ENCODE measurements at places on chromosomes 4 and X.

DNA sequence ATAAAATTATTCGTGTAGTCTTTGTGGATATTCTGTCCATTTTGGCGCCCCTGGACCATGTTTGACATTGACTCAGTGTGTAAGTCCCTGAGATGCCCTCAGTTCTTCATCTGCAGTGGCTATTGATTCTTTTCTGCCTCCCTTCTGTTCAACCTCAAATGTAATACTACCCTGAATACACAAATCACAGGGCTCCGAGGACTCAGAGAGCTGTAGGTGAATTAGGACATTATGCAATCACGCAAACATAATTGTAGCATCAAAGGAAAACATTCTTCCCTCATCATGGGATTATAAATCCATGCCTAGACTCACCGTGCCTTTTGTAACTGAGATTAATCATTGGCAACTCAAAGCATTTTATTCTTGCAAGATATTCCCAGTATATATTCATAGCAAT lies 161.4 kb upstream of the PACRGL start:
- DNase-seq, result no peak

DNA sequence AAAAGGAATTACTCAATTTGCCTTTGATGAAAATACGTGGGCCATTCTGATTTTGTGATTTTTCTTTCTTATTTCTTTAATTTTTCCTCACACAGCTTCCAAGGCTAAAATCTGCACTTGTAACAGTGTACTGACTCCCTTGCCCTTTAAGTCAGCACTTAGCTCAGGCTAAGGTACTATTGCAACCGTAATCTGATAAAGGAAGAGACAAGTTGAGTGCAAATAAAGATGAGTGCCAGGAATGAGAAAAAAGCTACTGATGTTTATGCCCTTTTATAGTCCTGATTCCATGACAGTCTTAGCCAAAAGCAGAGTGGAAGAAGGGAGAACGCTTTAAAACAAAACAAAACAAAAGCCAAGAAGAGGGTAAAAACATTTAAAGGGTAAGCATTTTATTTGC lies 6.0 kb downstream of the DMD start:
- no peak for DNase-seq

- no peak for DNase-seq
Observed at GRCh38 chrX:35826503-35826902, 28.4 kb downstream of the MAGEB16 start.

GRCh38 chrX:10206317-10206716 lies 49.5 kb downstream of the CLCN4 start:
- no peak for DNase-seq

- DNase-seq, result no peak
Observed at GRCh38 chrX:39017716-39018115, 216.5 kb downstream of the MID1IP1 start.

DNA sequence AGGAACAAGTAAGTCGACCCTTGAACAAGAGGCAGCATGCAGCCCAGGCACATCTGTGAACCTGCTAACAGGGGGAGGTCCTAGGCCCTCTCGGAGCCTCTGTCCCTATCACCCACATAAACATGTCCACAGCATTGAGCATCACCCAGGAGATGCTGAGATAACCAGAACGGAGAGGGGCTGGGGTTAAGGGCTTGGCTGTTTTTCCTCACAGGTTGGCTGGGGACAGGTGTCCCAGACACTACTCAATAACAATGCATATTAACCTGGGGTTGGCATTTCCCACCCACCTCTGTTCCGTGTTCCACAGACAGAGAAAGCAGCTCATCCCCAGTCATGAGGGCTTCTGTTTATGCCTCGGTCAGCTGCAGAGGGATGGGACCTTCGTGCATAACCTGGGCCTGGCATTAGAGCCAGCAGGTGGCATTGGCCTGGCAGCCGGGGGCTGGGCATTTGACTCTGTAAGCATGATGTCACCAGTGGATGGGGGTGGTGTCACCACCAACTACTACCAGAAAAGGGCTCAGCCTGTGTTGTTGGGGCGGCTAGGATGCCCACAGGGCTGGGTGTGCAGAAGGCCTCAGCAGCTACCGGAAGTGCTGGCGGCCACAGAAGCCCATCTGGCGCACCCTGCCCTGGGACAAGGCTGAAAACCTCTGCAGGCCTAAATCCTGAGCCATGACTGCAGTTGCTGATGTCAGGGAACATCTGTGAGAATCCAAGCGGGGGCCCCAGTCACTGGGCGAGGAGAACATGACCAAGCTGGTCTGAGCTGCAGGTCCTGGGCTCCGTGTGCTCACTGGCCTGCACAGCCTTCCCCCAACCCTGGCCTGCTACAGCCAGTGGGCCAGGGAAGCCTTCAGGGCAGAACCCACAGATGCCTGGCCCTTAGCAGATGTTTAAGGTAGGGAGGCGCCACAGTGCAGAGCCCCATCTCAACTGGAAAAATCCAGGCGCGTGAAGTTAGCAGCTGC lies 351.4 kb downstream of the NR3C2 start:
- no peak for DNase-seq

GRCh38 chr4:115671581-115671980 lies 558.2 kb upstream of the NDST4 start:
- DNase-seq, result no peak

DNA sequence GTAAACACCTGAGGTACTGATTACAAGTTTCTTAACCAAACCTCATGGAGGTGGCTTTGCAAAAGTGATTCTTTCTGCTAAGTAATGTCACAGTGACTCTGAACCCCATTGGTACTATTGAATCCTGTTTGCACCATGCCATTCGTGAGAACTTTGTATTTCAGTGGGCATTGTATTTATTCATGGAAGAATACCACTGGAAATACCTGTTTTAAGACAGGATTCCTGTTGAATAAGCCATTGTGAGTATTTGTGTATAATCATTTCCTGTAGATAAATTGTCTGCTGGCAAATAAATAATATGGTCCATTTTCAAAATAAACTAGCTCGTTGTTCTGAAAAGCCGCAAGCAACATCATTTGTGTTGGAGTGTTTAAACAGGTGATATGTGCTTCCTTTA lies 136.4 kb upstream of the GUCY1A1 start:
- DNase-seq, result no peak

- DNase-seq, result no peak
Observed at GRCh38 chr4:88745175-88745574, 47.5 kb upstream of the NAP1L5 start.

DNA sequence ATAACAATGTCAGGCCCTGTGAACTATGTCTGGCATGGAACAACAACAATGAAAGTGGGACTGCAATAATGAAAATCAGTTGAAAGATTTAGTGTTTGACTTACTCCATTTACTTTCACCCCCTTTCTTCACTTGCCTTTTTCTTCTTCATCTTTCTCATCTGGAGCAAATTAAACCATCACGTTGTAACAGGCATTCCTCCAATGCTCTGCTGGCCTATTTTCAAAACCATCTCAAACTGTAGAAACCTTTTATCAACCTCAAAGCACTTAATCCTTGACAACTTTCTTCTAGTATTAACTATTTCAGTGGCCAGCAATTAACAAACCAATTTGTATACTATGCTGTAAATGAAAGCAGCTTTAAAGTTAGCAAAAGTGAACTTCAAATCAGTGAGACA lies 8.3 kb downstream of the KLHL13 start:
- DNase-seq, result no peak

- no peak for DNase-seq
Observed at GRCh38 chr4:181670506-181670905, 572.7 kb upstream of the TENM3 start.

- DNase-seq, result no peak
Observed at GRCh38 chr4:39305912-39306677, 60.1 kb downstream of the RFC1 start.

GRCh38 chr4:34850421-34850820 lies 1393.9 kb downstream of the ARAP2 start:
- no peak for DNase-seq

DNA sequence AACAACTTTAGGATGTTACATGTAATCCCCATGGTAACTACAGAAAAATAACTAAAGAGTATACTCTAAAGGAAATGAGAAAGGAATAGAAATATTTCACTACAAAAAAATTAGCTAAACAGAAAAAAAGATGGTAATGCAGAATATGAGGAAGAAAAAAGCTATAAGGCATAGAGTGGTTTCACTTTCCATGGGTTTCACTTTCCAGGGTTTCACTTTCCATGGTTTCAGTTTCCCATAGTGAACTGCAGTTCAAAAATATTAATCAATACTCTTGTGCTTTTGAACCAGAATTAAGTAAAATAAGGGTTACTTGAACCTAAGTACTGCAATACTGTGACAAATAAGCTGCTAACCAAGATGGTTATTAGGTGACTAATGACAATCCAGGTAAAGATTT lies 42.0 kb downstream of the NPFFR2 start:
- DNase-seq, result no peak

DNA sequence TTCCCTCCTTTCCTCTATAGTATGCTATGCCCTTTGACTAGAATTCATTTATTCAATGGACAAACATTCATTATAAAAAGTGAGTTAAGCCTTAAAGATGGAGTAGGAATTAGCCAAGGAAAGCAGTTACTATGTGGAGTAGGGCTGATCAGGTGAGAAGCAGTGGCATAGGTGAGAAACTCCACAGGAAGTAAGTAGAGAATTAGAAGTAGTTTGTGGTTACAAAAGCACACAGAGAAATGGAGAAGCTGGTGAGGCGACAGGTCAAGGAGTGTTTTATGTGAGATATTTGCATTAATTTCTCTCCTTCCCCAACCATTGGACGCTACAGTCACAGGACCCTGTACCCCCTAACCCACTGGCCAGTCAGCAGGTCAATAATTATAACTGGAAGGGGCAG lies 30.6 kb downstream of the SETD7 start:
- no peak for DNase-seq

DNA sequence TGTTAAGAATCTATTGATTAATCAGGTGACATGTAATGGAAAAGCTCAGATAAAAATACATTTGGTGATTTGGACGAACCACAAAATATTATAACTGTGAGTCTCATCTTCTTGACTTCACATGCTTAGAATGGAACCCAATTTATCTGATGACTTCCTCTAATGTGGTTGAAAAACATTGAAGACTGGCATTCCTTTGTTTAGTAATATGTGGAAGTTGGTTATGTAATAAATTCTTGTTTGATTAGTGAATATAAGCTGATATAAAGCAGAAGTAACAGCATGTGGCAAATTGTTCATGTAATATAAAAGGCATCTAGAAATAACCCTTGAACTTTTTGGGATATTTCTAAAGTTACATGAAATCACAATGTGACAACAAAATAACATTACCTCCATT lies 9.7 kb downstream of the GIMD1 start:
- peak; percentile 41 for DNase-seq

DNA sequence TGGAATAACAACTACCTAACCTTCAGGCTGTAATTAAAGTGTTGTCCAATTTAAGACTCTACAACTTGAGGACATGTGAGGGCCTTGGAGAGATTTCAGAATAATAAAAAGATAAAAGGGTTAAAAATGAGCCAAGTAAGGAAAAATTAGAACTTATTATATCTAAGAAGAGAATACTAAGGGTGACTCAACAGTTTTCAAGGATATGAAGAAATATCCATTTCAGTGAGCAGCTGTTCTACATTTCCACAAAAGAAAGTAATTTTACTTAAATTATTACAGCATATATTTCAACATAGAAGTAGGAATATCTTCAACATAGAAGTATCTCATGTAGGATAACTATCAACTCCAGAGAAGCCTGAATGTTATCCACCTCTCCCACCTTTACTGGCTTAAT lies 11.3 kb downstream of the SNX12 start:
- no peak for DNase-seq

- no peak for DNase-seq
Observed at GRCh38 chr4:120926358-120927025, 4.0 kb upstream of the PRDM5 start.

DNA sequence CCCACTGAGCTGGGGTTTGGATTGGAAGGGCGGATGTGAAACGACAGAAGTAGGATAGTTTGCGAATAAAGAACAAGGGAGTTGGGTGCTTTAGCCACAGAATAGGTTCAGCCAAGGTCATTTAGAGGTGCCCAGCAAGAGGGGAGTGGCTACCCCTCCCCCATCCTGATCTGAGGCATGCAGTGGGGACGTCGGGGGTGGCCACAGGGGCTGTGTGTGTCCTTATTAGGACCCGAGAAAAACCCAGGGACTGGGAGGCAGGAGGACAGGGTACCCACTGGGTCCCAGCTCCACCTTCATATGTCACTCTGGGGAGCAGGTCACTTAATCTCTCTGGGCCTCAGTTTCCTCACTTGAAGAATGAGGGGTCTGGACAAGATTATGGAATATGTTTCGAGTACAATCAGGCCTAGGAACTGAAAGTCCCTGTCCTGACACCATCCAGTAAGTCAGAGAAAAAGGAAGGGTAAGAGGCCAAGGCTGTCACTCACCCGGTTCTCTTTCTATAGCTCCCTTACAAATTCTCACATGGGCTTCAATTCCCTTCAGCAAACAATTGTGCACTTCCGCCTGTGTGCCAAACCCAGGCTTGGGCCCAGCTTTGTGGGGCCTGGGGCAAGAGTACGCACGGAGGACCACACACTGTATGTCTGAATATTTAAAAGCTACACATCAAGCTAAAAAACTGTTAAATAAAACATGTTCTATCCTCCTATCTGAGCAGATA lies 4.2 kb upstream of the NYX start:
- DNase-seq, result no peak

GRCh38 chr4:68466751-68467150 lies 19.5 kb downstream of the TMPRSS11E start:
- DNase-seq, result no peak

DNA sequence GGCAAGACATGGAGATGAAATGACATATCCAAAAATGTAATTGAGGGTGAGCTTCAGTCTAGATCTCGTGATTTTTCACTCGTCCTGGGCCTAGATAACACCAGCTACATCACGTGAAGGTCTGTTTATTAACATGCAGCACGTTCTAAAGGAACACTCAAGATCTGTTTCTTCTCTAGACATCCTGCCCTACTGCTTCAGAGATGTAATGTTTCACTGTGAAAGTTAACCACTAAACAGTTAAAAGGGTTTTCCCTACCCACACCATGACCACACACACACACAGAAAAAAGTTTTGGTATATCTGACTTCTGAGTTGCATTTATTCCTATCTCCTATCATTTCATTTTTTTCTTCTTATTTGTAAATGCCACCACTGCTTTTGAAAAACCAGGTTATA lies 52.3 kb upstream of the SMIM31 start:
- DNase-seq, result no peak

GRCh38 chr4:123996718-123997510 lies 600.3 kb downstream of the SPRY1 start:
- DNase-seq, result no peak

GRCh38 chr4:80619070-80619674 lies 283.6 kb downstream of the CFAP299 start:
- DNase-seq, result no peak

GRCh38 chr4:186570193-186570996 lies 15.0 kb upstream of the MTNR1A start:
- peak; percentile 21 for DNase-seq

DNA sequence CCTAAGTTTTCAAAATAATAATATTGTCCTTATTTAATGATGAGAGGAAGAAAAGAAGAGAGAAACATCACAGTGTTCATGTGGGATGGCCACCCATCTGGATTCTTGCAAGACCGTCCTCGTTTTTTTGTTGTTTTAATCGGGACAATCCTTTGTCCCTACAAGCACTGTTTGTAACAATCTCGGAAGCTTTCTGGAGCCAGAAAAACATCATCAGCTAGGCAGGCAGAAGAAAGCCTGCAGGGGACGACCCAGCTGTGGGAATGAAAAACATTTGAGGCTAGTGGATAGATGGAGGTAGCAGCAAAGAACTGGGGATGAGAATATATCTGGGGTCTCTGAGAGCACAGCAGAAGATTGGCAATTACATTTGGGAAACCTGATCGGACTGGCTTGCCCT lies 105.6 kb downstream of the DKK2 start:
- no peak for DNase-seq

Measured in AG04449 (cell line).